ENCODE measurements at places on chromosomes 12 and 14. TPM values are rescaled to one million over a fixed set of nuclear protein-coding genes. Genes with fewer than 3 reads are reported as not detected.

DNA sequence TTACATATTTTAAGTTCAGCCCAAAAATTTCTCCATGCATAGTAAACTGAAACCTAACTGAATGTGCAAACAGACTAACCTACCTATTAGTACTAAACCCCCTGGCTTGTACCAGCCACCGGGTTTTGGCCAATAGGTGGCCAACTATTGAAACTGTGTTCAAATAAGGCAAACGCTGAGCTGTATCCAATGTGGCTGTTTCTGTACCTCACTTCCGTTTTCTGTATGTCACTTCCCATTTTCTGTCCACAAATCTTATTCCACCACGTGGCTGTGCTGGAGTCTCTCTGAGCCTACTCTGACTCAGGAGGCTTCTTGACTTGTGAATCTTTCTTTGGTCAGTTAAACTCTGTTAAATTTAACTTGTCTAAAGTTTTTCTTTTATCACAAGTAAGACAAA, 6.0 kb upstream of the FBXO34 start:
- no peak for DNase-seq

DNA sequence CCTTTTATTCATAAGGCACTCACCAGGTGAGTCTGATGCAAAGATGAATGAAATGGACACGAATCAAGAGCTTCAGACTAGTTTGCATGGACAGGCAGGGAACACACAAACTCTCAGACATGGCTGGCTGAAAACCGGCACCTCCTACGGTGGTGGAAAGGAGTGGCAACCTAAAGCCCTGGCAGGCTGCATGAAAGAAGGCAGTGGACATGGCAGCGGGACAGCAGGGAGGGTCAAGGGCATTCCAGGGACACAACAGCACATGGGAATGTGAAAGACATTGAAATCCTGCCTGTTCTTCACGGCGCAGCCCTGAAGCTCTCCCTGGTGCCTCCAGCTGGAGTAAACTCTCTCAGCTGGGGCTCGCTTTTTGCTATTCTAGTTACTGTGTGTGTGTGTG, 16.6 kb upstream of the LRTM2 start:
- DNase-seq = no peak

DNA sequence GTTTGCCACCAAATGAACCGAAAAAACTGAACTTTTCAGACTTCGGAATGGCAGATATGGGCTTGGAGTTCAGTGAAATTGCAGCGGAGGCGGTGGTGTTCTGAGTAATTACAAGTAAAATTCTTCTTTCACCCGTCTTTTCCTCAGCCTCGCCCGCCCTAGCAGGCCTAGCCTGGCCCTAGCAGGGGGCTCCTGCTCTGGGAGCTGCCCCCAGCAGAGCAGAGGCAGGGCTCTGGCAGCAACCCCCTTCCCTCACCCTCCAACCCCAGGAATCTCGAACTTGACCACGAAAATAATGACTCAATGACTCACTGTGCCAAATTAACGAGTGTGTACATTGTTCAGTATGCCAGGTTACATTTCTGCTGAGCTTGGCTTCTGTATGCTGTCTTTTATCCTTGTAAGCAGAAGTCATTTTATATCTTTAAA, 1.1 kb downstream of the PAPLN start:
- DNase-seq = no peak

DNA sequence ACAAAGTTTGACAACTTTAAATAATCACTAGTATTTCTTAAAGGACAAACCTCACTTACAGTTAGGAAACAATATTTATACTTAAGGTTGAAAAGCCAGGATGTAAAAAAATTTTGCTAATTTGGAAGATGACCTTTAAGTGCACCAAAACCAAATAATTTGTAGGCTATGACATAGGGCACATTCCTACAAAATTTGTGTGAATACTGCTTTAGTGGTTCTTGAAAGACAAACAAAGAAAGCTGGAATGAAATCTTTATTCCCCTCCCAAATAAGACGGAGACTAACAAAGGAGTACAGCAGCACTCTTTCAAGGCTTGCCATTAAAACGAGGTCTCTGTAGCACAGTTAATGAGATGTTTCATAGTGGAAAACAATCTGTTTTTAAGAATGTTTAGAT, 45.6 kb downstream of the MSRB3 start:
- no peak for DNase-seq

GRCh38 chr14:99812096-99812750, 19.0 kb downstream of the EML1 start:
- no peak for DNase-seq

DNA sequence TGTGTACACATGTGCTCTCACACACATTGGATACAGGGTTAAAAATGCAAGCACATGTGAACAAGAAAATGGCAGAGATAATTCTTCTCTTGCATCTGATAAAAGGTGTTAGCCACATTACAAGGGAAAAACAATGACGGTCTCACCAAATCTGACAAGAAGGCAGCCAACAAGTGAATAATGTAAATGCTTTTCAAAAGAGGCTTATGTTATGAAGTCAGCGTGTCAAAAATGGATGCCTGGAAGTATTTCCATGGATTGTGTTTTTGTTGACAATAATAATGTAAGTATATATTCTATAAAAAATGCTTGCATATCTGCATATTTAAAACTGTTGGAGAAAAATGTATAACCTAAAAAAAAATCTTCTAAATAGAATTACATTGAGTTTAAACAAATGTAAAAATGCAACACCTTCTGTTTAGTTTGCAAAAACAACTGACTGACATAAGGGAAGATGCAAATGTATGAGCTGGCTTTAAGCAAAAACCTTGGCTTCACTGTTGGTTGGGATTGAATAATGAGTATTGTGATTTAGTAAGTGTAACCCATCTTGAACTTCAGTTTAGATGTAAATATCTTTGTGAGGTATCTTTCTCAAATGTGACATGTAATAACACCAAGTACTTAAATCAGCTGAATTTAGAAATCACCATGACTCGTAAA, 424.9 kb downstream of the PDZRN4 start:
- no peak for DNase-seq

DNA sequence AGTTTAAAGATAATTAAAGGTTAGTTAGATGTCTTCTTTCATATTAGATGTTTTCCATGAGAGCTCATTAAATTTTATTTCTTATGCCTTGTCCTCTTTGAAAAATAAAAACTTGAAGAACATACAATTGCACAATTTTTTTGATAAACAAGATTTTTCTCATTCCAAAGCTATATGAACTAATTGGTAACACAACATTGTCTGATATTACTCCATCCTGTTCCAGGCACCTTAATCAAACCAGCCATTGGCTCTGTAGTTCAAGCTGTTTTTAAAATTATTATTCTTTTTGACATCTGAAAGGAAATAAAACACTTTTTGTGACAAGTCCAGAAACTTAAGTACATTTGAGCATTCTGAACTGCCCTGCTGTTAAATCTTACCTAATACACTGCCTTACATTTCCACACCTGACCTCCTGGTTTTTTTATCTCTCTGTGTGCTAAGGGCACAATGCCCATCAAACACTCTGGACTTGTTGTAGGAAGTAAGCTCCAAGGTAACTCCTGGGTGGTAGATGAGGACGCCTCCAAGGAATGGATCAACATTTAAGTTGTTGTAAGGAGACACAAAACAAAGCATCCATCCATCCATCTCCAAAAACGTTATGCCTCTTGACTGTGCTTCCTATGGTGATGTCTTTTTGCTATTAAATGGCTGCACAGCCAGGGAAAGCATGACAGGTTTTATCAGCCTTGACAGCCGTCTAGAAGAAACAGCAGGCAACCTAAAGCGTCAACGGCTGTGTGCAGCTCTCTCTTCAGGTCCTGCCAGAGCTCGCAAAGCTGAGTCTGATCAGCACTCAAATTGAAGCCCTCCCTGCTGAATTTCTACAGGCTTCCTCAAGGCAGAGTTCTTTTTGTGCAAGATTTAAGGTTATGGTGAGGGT, 449.9 kb upstream of the FLRT2 start:
- DNase-seq = no peak

The KITLG gene
- 0.39 TPM for total RNA-seq

The C14orf180 gene
- total RNA-seq = not detected

The PAH gene
- not detected for total RNA-seq
